HS-27A (cell line): ENCODE measurements at places on chromosomes 6 and 20.

DNA sequence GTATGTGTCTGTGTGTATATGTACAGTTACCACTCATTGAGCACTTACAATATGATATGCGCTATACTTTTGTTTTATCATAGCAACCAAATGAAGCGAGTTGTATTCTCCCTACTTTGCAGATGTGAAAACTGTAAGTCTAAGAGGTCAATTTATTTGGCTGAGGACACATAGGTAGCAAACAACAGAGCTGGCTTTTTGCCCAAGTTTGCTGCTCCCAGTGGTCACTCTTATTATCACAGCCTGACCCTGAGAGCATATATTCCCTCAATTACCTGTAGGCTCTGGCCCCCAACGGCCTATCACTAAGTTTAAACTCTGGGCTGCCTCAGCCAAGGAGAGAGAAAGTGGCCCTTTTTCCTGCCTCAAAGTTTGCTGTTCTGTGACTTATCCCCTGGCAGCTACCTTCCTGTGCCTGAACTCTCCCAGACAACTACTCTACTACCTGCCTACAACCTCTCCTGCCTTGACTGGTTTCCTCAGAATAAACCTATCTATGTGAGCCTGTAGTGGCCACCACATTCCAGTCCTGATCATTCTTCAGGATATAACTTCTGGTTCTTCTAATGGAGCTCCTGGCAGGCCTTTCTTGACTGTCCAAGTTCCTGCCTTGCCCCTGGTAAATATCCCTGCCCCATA is 221.8 kb downstream of the FRK start:
- no peak for DNase-seq

GRCh38 chr6:18347021-18347577 is 40.1 kb upstream of the RNF144B start:
- peak; percentile 90 for DNase-seq

- no peak for DNase-seq
These were observed 43.6 kb upstream of the SLC22A23 start for GRCh38 chr6:3500262-3501014.

- DNase-seq = no peak
These were observed 119.6 kb upstream of the RNF24 start for GRCh38 chr20:4134861-4135379.

DNA sequence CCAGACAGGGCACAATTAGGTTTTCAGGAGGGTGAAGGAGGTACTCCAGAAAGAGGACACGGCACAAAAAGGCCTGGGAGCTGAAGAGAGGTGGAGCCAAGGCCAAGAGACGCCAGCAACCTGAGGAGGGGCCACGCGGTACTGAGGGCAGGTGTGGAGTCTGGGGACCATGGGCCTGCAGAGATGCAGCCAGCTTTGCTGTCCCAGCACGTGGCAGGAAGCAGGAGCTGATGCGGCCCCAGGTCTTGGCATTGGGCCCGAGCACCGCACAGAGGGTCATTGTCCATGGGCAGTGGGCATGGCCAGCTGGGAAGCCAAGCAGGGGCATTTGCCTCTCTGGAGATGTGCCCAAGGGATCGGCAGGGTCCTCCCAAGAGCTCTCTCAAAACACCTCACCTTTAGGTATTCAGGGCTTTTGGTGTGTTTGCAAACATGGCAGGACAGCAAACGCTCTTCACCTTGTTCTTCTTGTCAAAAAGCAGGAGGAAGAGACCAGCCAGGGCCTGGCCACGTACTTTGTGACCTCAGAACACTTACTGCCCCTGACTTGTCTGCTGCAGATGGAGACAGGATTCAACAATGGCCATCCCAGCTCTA is 1.4 kb upstream of the BPIFB1 start:
- DNase-seq = no peak

GRCh38 chr6:137224799-137225198 is 5.6 kb upstream of the IFNGR1 start:
- no peak for DNase-seq

- DNase-seq = no peak
These were observed 192.0 kb upstream of the HS3ST5 start for GRCh38 chr6:114534813-114535212.

GRCh38 chr6:26124781-26125685 is 37.8 kb downstream of the HFE start:
- no peak for DNase-seq

DNA sequence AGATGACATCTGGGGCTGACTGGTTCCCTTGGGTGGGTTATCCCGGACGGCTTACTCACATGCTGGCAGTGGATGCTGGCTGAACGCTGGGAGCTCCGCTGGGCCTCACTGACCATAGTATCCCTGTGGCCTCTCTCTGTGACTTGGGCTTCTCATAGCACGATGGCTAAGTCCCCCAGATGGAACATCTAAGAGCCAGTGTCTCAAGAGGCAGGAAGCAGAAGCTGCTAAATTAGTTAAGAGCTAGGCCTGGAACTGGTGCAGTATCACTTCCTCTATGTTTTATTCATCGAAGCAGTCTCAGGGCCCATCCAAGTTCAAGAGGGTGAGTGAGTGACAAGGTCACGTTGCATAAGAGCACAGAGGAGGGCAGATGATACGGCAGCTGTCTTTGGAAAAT is 116.5 kb upstream of the LAMP5 start:
- DNase-seq = no peak

- DNase-seq = no peak
These were observed 7.7 kb downstream of the BRPF3 start for GRCh38 chr6:36204068-36204753.

- DNase-seq = no peak
These were observed 450.3 kb upstream of the MAN1A1 start for GRCh38 chr6:119799596-119800509.

- no peak for DNase-seq
These were observed 2.7 kb downstream of the SDCBP2 start for GRCh38 chr20:1326031-1326930.

GRCh38 chr6:153980171-153980570 is 58.9 kb upstream of the OPRM1 start:
- DNase-seq = no peak

DNA sequence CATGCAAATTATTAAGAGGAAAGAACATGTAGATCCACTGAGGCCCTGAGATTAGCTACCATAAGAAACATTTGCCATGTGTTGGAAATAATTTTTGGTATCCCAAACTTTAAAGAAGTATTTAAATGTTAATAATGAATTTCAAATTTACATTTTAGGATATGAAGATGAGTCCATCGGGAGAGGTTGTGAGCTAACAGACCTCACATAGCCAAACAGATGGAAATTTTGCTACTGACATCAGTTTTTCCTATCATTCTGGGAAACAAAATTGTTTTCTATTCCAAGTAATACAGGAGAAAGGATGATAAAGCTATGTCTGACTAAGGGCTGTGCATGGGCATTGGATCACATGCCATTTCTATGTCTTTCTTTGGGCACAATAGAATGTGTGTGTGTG is 809.6 kb downstream of the TENT5A start:
- no peak for DNase-seq

DNA sequence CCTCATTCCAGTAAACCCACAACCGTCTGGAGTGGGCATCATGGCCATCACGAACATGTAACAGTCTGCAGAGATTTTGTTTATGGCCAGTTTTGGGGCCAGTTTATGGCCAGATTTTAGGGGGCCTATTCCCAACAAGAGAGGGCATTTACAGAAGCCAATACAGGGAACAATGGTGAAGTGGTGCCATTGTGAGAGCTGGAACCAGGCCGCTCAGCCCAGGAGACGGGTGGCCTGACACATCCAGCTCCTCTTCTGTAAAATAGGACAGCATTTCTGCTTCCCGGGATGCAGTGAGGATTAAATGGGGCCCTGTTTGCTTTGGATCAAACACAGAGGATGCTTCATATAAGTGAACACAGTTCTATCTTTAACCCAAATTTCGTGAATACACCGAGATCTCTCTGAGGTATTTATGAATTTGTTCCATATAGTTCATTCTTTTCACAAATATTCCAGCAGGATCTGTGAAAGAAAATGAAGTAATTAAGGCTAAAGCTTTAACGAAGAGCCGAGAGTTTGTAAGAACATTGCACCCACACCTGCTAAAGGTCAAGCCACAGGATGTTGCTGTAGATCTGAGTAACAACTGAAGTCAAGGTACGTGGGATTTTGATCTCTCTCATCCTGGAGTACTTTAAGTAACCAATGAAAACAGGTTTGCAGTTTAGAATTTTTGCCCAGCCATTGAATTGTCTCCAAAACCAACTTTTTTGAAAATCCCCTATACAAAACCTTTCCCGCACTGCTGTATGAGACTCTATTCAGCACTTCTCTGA is 14.5 kb upstream of the SIRPG start:
- DNase-seq = no peak

- no peak for DNase-seq
These were observed 3.4 kb downstream of the TRIM10 start for GRCh38 chr6:30157581-30157980.

GRCh38 chr6:127522714-127523113 is 3.6 kb upstream of the MTCL3 start:
- no peak for DNase-seq

DNA sequence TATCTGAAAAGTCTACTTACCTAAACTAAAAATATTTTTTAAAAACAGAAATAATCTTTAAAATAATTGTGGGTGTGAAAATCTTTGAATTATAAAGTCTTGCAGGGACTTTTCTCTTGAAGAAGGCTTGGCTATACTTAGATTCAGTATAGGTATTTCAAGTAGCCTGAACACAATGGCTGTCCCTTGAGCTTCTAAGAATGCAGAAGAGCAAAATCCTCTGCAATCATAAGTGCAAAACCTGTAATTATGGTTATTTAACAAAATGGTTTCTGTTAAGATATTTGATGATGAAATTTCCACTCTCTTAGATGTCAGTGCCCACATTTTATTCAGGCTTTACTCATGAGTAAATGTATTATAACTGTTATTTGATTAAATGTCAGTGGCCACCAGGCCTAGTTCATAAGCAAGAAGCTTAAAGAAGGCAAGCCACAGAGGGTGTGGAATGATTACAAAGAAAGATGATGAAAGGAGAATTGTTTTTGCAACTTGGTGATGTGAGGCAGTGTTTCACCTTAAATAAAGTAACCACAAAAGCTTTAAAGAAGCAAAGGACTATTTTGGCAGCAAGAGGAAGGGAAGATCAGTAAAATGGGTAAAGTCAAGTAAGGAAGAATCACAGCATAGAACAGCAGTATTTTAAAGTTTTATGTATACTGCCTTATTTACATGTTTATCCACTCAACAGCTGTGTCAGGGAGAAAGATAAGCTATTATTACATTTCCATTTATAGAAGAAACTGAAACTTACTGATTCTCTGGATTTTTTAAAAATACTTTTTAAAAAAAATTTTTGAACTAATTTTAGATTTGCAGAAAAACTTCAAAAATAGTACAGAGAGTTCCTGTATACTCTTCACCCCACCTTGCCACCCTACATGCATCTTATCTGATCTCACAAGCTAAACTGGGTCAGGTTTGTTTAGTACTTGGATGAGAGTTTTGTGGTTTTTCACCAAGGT is 351.2 kb upstream of the RUNX2 start:
- DNase-seq = no peak

GRCh38 chr6:116954938-116955337 is 77.9 kb downstream of the RFX6 start:
- DNase-seq = no peak
